Activated CD4-positive, alpha-beta T cell treated with anti-CD3 and anti-CD28 coated beads for 36 hours (primary cell): ENCODE measurements at places on chromosomes 3 and 15.
A peak's percentile ranks its signal among the peaks of the same experiment; 100 is the strongest.

GRCh38 chr15:45307230-45307924, 55.3 kb downstream of the SLC28A2 start:
- no peak for DNase-seq

- no peak for DNase-seq
Measured at GRCh38 chr3:25433868-25434267, 5.8 kb downstream of the RARB start.

- no peak for DNase-seq
Measured at GRCh38 chr3:65497846-65498245, 540.9 kb downstream of the MAGI1 start.

GRCh38 chr3:52441772-52442332, 3.1 kb downstream of the SEMA3G start:
- no peak for DNase-seq

DNA sequence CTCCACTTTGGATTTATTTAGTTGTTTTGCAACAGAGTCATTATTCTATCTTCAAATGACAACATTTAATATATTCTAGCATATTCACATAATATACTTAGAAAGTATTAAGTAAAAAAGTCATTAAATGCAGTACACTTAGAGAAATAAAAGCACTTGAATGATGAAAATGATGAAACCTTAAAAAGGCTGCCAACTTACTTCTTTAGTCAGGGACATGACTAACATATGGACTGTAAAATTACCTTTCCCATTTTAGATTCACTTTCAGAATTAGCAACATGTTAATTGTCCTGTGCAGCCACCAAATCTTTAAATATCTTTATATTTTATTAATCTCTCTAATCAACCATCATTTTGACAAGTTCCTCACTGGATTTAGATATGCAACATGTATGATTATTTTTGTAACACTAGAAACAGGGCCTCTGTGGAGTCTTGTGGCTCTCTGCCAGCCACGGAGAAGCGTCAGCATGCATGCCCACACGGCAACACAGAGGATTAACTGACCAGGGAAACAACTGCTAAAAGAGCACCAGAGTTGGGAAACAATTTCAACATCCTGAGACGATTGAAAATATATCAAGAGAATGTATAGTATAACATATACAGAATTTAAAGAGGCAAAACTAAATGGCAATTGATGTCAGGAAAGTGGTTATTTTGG, 95.7 kb downstream of the ANO10 start:
- DNase-seq = no peak

DNA sequence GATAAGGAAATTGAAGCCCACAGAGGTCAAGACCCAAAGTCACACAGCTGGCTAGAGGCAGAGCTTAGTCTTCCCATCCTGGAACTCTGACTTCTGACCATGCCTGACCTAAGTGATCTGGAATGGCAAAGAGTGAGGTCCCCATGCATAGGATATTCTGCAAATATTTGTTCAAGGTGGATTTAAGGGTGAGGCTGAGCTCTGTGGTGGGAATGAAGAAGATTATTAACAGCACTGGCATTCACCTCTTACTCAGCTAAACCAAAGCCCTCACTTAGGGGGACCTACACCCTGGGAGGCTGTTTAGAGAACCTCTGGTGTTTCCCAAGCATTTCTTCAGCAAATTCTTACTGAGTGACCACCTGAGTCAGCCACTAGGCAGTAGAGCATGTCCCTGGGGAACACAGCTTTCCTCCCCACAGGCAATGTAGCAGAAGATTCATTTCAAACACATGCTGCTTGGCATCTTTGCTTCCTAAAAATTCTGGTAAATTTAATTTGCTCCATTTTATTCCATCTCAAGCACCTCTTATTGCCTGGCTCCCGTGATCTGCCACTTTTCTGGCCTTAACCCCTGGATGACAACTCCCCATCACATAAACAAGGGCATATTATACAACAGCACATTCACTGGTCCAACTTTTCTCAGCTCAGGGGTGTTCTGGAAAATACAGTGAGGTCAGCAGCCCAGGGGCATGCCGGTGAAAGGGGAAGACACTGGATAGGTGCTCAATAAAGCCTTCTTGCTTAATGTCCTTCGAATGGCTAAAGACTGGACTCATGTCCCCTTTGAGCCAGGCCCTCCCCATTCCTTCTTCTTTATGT, 176.0 kb downstream of the ABHD5 start:
- DNase-seq = no peak

DNA sequence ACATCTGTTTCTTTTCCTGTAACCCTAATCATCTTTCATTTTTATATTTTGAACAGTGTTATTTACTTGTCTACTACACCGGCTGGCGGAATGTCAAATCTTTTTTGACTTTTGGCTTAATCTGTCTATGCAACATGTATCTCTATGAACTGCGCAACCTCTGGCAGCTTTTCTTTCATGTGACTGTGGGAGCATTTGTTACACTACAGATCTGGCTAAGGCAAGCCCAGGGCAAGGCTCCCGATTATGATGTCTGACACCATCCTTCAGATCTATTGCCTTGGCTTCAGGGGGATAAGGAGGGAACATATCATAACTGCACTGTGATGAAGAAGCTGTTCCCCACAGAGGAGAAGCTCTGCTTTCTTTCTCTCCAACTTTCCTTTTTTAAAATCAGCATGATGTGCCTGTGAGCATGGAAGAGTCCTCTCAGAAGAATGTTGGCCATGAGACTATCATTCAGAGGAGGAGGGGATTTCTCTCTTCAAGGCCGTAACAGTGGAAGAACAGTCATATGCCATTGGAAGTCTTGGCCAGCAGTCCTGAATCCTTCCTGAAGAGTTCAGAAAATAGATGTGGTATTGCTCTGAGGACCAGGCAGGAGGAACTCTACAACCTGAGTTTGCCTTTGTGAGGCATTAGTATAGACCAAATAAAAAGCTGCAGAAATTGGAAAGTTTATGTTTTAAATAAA, 69.9 kb downstream of the SEC22A start:
- no peak for DNase-seq

DNA sequence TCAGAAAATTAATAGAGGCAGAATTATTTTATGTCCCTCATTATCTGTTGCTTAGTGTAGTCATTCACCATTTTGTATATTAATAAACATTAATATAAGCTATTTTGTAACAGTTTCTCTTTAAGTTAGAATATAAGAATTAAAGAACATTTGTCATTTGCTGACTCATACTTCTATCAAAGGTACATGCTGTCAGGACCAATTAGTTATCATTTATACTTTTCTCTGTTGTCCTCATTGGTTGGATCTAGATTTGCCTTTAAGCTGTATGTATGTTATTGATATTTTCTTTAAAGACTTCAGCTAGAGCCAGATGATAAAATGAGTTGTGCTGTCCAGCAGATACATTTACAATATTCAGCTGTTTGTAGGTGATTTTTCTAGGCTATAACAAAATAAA, 168.4 kb upstream of the MLF1 start:
- no peak for DNase-seq

GRCh38 chr3:43307226-43307625, 20.9 kb downstream of the SNRK start:
- no peak for DNase-seq

GRCh38 chr3:109631897-109632296, 294.6 kb upstream of the DPPA4 start:
- no peak for DNase-seq

GRCh38 chr3:111173906-111174305, 102.3 kb downstream of the NECTIN3 start:
- no peak for DNase-seq

- DNase-seq = no peak
Measured at GRCh38 chr3:66229931-66230330, 9.1 kb downstream of the SLC25A26 start.

GRCh38 chr3:132261506-132261905, 55.7 kb upstream of the ACP3 start:
- no peak for DNase-seq

DNA sequence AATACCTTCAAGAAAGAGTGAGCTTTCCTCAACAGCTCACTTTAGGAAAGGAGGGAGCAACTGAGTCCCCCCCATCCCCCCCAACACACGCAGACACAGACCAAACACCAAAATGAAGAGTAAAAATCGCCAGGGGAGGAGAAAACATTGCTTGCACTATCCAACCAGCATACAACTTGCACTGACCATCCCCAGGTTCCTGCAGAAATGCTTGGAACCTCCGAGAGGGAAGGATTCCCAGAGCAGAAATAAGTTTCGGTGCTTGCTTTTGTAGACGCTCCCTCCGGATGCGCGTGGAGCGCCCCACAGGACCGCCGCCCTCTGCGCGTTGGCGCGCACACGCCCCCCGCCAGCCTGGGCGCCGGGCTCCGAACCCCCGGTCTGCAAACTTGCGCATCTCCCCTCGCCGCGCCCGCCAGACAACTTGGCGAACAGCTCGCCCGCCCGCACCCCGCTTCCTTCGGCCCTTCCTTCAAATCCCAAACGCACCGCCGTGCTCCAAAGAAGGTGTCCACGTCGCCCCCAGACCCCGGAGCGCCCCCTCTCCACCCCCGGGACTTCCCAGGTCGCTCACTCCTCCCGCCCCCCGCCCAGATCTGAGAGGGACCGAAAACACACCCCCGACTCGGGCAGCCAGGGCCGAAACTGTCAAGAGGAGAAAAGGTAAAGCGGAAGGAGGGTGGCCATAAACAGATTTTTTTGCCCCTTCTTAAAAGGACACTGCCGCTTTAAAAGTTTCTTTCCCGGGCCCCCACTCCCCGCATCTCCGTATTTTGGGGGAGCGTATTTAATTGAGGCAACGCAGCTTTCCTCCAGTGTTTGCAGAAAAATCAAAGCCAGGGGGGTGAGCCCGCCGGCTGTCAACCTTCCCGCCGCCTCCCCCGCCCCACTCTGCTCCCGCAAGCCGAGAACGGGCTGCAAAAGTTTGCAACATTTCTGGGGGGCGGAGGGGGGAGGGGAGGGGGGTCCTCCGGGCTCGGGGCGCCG, 859 bp downstream of the RORA start:
- peak; percentile 16 for DNase-seq

- no peak for DNase-seq
Measured at GRCh38 chr3:116912116-116912515, 202.5 kb downstream of the TUSC7 start.

GRCh38 chr15:59739557-59740186, 50.6 kb upstream of the BNIP2 start:
- DNase-seq = no peak

DNA sequence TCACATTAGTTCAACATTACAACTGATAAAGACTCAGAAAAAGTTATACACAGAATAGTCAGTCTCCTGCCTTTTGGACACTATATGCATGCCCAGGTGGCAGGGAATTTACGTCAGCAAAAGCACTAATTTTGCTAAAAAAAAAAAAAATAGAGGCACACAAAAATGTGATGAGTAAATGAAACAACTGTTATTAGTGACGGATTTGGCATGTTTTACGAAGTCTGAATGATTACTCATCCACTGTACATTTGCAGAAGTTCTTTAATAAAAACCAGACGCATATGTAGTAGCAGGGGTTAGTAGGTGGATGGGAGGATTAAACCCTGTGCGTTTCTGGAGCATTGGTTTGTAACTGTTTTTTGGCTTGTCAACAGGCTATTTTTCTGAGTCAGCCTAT, 99.0 kb downstream of the MITF start:
- no peak for DNase-seq

- no peak for DNase-seq
Measured at GRCh38 chr3:59515966-59516365, 466.1 kb upstream of the CFAP20DC start.

DNA sequence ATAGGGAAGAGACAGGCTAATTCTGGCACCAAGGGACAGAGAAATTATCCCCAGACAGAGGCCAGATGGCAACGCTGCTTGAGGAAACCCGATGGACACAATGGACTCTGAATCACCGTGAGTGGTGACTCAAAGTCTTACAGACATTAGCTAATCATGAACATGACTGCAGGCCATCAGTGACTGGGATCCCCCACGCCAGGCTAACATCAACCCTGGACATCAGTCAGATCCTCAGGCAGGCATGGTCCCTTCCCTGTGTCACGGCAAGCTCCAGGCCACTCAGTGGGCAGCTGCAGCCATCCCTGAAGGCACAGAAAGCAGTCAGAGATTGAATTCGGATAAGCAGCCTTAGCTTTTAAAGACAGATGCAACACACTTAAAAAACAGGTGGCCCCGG, 23.8 kb upstream of the OXTR start:
- DNase-seq = no peak

- DNase-seq = peak; percentile 45
Measured at GRCh38 chr3:184568924-184569829, 7.6 kb downstream of the EPHB3 start.

- DNase-seq = peak; percentile 44
Measured at GRCh38 chr3:168096210-168096652, 507 bp upstream of the GOLIM4 start.

DNA sequence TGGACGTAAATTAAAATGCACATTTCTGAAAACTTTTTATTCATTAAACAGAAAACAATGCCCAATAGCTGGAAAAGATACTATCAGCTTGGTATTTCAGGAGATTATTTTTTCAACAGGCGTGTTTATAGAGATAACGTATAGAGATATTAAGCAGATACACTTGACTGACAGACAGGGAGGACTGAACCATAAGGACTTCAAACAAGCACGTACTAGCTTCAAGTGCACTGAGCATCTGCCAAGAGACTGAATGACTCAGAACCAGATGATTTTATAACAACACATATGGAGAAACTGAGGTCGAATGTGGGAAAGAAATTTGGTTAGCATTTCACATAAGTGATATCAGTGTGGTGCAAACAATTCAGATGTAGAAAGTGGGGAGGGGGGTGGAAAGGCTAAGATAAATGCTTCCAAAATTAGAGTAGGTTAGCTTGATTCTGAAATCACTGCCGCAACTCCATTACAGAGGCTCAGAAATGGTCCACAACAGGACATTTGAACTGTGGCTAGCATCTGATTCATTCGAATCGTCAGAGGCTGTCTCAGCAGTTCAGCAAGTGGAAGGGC, 103.5 kb downstream of the SEMA6D start:
- no peak for DNase-seq

DNA sequence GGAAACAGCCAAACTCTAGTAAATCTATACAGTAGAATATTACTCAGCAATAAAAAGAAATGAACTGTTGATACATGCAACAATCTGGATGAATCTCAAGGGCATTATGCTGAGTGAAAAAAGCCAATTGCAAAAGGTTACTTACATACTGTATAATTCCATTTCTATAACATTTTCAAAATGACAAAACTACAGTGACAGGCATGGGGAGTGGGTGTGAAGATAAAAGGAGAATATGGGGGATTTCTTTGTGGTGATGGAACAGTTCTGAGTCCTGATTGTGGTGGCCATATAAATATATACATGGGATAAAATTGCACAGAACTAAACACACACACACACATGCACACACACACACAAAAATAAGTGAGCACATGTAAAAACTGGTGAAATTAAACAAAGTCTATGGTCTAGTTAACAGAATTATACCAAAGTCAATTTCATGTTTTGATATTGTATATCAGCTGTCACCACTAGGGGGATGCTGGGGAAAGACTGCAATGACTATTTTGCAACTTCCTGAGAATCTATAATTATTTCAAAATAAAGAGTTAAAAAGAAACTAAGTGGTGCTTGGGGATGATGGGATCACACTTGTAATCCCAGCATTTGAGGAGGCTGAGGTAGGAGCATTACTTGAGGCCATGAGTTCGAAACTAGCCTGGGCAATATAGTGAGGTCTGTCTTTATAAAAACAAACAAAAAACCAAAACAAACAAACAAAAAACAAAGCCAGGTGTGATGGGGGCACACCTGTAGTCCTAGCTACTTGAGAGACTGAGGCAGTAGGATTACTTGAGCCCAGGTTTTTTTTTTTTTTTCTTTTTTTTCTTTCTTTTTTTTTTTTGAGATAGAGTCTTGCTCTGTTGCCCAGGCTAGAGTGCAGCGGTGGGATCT, 66.0 kb downstream of the SPTSSB start:
- peak; percentile 22 for DNase-seq
